NB4 (cell line): ENCODE measurements at places on chromosomes 7 and 10.
A peak's percentile ranks its signal among the peaks of the same experiment; 100 is the strongest.

GRCh38 chr10:49830016-49830415, 67.9 kb upstream of the OGDHL start:
- DNase-seq = no peak

- DNase-seq = no peak
These were observed 73.3 kb downstream of the NRF1 start for GRCh38 chr7:129684777-129685176.

DNA sequence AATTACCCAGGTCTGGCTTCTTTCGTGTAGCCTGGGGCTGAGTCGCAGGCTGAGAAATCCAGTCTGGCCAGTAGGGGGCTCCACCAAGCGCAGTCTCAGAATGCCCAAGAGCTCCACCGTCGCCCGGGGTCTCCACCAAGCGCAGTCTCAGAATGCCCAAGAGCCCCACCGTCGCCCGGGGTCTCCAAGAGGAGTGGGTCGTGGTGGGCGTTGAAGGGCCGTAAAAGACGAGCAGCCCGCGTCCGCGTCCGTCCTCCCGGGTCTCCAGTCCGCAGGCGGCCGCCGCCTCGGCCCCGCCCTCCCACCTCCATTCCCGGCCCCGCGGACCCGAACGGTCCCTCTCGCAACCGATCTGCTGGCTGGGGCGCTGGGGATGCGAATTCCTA, 892 bp upstream of the ZYX start:
- peak; percentile 97 for DNase-seq

DNA sequence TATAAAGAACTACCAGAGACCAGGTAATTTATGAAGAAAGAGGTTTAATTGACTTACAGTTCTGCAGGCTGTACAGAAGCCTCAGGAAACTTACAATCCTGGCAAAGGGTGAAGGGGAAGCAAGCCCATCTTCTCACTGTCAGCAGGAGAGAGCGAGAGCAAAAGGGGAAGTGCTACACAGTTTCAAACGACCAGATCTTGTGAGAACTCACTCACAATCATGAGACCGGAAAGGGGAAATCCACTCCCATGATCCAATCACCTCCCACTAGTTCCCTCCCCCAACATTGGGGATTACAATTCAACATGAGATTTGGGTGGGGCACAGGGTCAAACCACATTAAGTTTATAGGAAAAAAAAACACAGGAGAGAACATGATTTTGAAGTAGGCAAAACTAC, 222.1 kb upstream of the SHH start:
- DNase-seq = peak; percentile 80

- DNase-seq = peak; percentile 29
These were observed 105.0 kb upstream of the DGKB start for GRCh38 chr7:15007507-15007906.
